ENCODE measurements at places on chromosomes 6 and 20.

- no peak for DNase-seq
These were observed 11.8 kb downstream of the SMOC2 start for GRCh38 chr6:168452685-168453377.

- no peak for DNase-seq
These were observed 42.6 kb downstream of the IRF4 start for GRCh38 chr6:434051-434705.

GRCh38 chr20:35831029-35831428, 59.2 kb downstream of the PHF20 start:
- no peak for DNase-seq

GRCh38 chr6:105817370-105817769, 268.8 kb upstream of the PRDM1 start:
- no peak for DNase-seq

DNA sequence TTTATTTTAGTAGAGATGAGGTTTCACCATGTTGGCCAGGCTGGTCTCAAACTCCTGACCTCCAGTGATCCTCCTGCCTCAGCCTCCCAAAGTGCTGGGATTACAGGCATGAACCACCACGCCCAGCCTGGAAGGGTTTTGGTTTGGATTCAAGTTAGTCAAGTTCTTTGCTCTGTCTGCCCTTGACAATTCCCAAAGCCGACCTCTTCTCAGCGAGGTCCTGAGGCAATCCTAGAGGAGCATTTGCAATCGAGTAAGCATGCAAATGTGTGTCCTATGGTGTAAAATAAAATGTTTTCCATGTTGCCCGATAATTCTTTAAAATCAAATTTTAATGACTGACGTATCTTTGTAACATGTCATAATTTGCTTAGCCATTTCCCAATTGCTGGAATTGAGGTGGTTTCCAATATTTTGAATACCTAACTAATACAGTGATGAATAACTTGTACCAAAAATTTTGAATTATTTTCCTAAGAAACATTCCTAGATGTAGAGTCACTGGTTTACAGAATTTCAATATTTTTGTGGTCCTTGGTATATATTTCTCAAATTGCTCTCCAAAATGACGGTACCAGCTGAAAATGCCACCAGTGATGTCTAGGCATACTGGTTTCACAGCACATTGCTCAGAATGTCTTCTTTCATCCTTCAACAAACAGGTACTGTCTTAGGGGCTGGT, 38.7 kb downstream of the GTF2H5 start:
- DNase-seq = no peak

DNA sequence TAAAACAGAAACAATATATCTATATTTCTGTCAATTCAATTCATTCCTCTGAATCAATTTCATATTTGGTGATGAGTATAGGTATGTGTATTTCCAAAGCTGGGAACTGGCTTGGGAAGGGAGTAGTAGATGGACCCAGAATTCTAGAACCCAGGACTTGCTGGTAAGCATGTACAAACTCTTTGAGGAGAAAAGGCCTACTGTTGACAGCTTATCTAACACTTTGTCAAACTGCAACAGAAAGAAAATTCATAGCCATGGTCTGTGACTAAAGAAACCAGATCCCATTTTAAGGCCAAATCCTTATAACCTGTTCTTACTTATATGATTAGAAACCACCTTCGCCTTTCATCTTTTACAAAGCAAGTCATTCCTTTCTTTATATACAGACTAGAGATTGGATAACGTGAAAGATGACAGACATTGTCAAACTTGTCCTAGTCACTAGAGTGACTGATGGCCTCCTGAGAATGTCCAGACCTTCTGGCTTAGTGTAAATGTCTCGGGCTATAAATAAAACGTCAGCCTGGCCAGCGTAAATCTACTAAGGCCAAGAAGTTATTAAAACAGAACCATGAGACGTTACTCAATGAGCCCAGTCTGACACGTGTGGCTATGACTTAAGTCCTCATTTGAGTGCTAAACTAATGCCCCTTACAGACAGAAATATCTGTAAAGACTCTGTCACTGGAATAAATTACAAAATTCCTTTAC, 152.3 kb downstream of the ALDH8A1 start:
- no peak for DNase-seq

DNA sequence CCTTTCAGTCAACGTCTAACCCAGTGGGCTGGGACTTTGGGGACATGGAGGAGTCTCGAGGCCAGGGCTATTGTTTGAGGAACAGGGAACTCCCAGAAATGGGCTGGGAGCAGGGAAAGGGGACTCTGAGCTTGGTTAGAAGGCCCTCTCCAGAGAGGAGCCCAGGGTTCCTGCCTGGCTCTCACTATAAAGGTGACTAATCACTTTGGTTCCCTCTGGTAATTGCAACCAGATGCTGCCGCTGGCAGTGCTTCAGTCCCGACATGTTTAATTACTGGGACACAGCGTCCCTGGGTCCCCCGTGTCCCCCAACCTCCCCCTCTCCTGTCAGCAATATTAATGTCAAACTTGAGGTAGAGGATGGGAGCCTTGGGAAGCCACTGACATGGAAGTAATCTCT, 5.0 kb upstream of the GDF5 start:
- DNase-seq = no peak

DNA sequence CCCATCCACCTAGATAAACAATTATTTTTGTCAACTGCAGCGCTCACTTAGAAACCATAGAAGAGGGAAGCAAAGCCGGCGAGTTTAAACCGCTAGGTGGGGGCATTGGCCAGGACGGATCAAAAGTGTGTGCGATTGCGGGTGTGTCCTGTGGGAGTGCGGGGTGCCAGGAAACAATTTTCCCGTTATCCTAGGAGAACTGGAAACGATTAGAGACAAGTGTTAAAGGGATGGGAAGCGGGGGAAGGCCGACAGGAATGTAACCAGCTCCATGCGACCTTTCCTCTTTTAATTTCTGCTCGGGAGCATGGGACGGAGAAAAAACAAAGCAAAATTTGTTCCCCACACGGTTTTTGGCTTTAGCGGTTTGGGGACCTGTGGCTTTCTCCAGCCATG, 2.8 kb upstream of the HTR1B start:
- DNase-seq = no peak

Measured in stimulated activated CD8-positive, alpha-beta memory T cell treated with anti-CD3 and anti-CD28 coated beads, Interleukin-12 subunit alpha, Interleukin-12 subunit beta, amount 100 ng/mL, for 1 hour (primary cell).